ENCODE measurements at places on chromosomes 4 and X.

- DNase-seq = peak; percentile 6
Measured at GRCh38 chrX:74523870-74524735, 90.3 kb downstream of the RLIM start.

DNA sequence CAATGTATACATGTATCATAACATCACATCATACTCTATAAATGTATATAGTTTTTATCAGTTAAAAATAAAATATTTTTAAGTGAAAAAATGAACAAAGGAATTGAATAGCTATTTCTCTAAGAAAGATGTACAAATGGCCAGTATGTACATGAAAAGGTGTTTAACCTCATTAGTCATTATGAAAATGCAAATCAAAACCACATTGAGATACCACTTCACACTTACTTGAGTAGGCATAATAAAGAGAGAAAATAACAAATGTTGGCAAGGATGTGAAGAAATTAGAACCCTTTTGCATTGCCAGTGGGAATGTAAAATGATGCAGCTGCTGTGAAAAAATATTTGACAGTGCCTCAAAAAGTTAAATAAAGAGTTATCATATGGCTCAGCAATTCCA lies 95.5 kb downstream of the IRS4 start:
- DNase-seq = no peak

- DNase-seq = no peak
Measured at GRCh38 chr4:61866378-61867030, 666.4 kb downstream of the ADGRL3 start.

DNA sequence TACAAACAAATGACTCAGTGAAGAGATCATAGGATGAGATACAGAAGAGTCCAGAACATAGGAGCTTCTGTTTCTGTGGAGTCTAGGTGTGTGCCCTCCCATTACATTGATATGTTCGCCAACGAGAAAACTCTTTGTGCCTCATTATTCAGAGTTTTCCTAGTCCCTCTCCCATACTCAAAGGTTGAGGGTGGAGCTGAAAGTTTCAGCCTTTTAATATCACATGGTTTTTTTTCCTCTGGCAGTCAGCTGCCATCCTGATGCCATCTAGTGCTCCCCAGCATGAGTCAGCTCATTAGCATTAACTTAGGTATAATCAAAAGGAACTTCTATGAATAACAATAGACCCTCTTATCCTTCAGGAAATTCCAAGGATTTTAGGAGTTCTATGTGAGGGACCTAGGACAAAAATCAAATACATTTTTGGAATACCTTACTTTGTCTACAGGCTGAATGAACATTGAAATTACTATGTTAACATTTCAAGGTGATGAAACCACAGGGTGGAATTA lies 559.6 kb upstream of the AMOT start:
- no peak for DNase-seq

DNA sequence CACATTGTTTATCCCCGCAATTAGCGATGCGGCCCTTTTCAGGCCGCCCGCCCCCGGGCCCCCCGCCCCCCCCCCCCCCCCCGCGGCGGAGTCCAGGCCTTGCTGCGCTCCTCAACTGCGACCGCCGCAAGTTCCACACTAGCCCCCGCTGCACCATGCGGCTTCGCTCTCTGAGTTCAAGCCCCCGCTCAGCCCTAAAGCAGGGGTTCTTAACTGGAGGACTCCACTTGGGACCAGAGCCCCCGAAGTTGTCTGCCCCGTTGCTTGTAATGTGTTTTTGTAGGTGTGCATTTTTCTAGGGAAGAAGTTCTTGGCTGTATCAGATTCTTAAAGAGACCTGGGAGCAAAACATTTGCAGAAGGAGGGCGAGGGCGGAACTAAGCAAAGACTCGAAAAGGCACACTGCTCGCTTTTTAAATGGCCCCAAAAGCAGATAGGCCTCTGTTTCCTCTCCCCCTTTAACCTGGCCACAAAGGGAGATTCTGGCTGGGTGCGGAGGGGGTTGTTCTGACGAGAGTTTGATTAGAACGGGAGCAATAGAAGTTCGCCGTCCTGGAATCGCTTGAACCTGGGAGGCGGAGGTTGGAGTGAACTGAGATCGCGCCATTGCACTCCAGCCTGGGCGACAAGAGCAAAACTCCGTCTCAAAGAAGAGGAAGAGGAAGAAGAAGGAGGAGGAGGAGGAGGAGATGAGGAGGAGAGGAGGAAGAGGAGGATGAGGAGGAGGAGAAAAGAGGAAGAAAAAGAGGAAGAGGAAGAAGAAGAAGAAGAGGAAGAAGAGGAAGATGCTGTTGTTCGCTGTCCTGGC lies 2.3 kb upstream of the MSX1 start:
- no peak for DNase-seq

Data from IMR-90 (cell line).